ENCODE measurements at places on chromosomes 3 and 15.

DNA sequence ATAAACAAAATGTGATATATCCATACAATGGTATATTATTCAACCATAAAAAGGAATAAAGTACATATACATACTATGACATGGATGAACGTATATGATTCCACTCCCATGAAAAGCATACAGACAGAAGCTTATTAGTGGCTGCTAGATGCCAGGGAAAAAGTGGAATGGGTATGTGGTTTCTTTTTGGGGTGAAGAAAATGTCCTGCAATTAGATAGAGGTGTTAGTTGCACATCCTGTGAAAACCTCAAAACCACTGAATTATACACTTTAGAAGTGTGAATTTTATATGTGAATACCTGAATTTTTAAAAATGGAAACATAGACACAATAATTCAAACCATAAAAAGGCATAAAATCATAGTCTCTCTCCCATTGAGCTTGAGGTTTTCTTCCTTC, 11.2 kb downstream of the DENND6A start:
- no peak for DNase-seq

- DNase-seq: no peak
Measured at GRCh38 chr3:63324621-63325020, 46.5 kb downstream of the SYNPR start.

GRCh38 chr3:82800248-82800647, 1038.8 kb upstream of the GBE1 start:
- no peak for DNase-seq

GRCh38 chr15:70875001-70875782, 17.0 kb downstream of the THAP10 start:
- DNase-seq: no peak

GRCh38 chr15:31308185-31308639, 18.4 kb upstream of the KLF13 start:
- DNase-seq: no peak

All from activated CD4-positive, alpha-beta T cell treated with anti-CD3 and anti-CD28 coated beads, Interleukin-10, Interleukin-2, amounts not matched to agents 100 ng/mL and 50 ng/mL, durations not matched to agents 16 hours and 8 hours (primary cell).